ENCODE measurements at places on chromosomes 1 and 21.

DNA sequence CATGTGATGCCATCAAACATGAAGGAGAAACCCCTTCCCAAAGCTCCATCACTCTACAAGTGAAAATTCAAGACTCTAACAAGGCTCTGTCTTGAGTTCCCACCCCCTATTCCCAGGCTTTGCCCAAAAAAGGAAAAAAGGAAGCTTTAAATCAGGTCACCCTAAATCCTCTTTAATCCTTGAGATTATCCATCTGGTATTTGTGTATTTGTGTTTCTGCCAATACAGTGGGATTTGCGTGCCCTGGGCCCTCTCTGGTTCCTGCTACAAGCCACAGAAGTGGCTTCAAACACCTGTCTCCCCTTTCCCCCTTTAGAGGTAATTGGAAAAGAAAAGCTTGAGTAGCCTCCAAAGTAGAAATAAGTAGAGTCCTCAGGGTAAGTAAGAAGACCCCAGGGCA lies 120.4 kb downstream of the EDEM3 start:
- DNase-seq = no peak

- no peak for DNase-seq
Observed at GRCh38 chr1:91564888-91565701, 64.4 kb downstream of the CDC7 start.

- no peak for DNase-seq
Observed at GRCh38 chr21:45420061-45421041, 15.4 kb downstream of the COL18A1 start.

- no peak for DNase-seq
Observed at GRCh38 chr1:210978316-210978973, 155.5 kb downstream of the KCNH1 start.

DNA sequence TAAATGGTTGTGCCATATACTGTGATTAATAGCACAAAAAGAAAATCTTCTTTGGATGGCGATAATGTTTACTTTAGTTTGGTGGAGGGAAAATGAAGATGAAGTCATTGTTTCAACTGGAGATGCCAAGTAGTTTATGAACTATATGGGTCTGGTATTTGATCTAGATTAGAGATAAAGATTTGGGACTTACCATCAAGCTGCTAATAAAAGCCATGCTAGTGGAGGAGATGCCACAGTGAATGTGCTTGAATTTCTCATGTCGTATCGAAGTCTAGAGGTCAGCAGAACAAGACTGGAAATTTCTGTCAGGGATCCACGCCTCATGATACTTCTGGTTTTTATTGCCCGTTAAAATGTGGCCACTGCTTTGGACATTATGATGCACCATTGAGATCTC lies 742.0 kb downstream of the NCAM2 start:
- DNase-seq = no peak

- no peak for DNase-seq
Observed at GRCh38 chr1:55314740-55315139, 99.6 kb upstream of the USP24 start.

- DNase-seq = no peak
Observed at GRCh38 chr1:12173631-12174121, 6.9 kb downstream of the TNFRSF1B start.

DNA sequence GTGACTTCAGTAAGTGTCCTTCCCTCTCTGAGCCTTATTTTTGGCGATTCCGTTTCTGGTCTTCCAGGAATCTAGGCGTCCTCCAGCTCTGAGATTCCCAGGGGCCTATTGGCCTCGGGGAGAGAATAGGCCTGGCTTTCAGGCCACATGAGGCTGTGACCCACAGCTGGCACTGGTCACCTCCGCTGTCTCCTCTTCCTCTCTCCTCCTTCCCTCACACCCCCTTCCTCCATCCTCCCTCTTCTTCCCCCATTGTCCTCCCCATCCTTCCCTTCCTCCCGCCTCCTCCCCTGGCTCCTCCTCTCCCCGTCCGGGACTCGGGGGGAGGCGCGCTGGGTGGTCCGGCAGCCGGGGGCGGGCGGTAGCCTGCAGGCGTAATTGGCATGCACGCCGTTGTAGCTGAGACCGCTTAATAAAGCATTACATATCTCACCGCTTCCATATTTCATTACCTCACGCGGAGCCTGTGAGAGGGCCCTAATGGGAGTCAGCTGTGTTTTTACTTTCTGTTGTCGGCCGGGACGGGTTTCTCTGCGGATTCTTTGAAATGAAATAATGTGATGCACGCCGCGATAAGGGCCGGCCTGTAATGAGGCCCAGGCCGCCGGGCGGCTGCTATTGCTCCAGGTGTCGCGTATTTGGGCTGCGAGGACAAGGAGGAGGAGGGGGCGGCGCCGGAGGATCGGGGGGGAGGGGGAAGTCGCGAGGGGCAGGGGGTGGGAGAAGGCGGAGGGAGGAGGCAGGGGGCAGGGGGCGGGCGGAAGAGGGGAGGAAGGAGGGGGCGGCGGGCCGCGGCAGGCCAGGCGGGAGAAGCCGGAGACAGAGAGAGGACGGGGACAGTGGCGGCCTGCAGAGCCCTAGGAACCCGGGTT lies 95.3 kb downstream of the FOXD2 start:
- DNase-seq = peak; percentile 48

Data from NCI-H1092 (cell line).